DMS153 (cell line): ENCODE measurements at places on chromosomes 3 and 15.

- DNase-seq: no peak
These were observed 77.0 kb upstream of the RBMS3 start for GRCh38 chr3:29203851-29204250.

GRCh38 chr3:133833267-133833666 lies 27.7 kb downstream of the SRPRB start:
- no peak for DNase-seq

DNA sequence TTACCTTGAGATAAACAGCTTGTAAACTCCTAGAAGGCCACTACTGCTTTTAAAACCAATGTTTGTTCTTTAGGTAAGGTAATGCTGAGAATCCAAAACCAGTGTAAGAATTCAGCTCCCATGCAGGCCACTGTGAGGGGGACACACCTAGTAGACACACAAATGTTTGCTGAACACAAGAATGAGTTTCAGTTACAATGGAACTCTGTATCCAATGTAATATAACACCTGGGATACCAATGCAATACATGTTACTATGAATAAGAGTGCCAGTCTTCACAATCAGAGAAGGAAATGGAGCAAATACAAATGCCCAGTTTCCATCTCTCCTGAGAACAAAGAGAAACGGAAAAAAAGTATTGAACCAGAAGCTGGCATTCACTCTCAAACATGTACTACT lies 65.9 kb downstream of the IGF2BP2 start:
- DNase-seq: peak; percentile 80

DNA sequence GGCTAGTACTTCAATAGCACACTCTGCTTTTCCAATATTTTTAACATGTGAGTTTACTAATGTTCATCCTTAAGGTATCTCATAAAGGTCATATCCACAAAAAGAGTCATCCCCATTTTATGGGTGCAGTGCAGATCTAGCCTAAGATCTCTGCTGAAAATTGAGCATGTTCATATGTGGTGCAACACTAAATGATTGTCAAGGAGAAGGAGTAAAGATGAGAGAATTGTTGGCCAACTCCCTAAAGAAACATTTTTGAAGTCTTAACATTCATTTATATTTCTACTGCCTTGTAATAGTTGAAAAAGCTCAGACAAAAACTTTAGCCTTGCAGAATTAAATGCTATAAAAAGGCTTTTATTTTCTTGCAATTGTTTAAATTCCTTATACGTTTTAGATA lies 1159.6 kb downstream of the TBL1XR1 start:
- no peak for DNase-seq

DNA sequence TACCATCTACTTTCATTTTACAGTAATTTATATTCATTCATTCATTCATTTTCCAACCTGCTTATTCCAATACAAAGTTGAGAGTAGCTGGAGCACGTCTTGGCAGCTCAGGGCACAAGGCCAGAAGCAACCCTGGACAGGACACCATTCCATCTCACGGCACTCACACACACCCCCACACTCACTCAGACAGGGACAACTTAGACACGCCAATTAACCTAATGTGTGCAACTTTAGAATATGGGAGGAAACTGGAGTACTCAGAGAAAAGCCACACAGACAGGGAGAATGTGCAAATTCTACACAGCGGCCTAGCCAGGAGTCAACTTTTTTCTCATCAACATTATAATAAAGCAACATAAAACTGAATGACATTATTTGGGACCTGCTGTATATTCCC lies 46.7 kb downstream of the IGF2BP2 start:
- no peak for DNase-seq

DNA sequence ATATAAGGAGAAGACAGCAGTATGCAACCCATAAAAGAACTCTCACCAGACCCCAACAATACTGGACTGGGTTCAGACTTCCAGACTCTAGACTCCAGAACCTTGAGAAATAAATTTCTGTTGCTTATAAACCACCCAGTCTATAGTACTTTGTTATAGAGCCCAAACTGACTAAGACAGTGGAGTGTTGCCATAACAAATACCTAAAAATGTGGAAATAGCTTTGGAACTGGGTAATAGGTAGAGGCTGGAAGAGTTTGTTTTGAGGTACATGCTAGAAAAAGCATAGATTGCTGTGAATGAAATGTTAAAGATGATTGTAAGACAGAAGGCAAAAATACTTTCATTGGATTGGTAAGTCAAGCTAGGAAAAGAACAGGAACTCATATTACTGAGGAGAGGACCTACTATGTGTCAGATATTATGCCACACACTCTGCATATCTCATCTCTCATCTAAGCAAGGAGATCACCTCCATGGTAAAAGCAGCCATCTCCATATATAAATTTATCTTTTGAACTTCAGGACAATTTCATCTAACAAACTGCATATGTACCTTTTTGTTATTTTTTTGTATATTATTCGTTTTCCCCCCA lies 67.4 kb upstream of the FNDC3B start:
- DNase-seq: no peak

GRCh38 chr3:119156868-119157267 lies 10.9 kb downstream of the TEX55 start:
- no peak for DNase-seq

- no peak for DNase-seq
These were observed 112.9 kb downstream of the ISL2 start for GRCh38 chr15:76449455-76449854.

DNA sequence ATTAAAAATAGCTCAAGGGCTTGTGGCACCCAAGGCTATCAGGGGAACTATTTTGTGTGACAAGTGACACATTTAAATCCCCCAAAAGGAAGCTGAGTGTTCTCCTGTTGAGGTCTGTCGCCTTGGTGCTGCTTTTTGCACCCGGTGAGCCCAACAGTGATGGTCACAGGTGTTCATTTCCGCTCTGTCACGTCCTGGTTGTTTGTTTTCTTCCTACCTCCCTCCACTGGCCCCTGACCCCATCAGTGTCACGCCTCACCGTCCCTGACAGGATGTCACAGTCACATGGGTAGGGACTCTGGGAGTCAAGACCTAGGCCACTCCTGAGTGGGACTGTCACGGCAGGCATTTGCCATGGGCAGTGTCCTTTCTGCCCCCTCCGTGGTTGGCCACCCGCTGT lies 11.2 kb downstream of the SLCO3A1 start:
- DNase-seq: no peak

GRCh38 chr15:57597431-57597830 lies 5.7 kb downstream of the MYZAP start:
- DNase-seq: no peak

- DNase-seq: no peak
These were observed 1.9 kb downstream of the AQP9 start for GRCh38 chr15:58139989-58140522.

DNA sequence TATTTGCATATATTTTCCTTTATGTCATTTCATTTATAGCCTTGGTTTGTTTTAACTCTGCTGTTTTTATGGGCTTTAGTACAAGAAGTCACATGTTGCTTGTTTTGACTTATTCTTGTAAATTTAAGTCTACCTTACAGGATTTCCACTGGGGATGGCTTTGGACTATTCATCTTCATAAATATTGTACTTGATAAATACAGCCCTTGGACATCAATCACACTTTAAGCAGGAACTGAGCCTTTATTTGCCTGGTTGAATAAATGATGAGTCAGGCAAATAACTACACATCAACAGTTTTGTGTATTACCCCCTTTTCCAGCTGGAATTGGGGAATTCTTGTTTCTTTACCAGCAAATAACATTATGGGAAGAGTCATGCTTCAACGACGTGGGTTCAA lies 286.0 kb downstream of the CNTN3 start:
- DNase-seq: no peak

DNA sequence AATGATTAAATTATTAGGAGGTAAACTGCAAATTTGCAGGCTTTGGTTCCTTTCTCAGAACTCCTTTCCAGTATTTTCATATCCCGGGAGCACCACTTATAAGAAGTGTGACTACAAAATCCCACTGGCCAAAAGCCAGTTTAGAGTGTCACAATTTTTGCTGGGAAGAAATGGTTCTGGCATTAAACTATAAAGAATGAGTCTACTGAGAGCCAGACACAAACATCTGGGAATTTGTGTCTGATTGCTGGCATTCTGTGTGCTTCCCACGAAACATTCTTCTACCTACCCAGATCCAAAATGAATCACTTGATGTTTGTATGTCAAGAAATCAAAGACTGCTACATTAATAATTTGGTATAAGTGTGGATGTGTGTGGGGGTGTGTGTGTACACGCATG lies 82.8 kb downstream of the DUT start:
- no peak for DNase-seq

GRCh38 chr15:64112073-64112772 lies 16.4 kb downstream of the SNX1 start:
- no peak for DNase-seq

GRCh38 chr3:152301745-152302181 lies 33.0 kb downstream of the MBNL1 start:
- DNase-seq: no peak

DNA sequence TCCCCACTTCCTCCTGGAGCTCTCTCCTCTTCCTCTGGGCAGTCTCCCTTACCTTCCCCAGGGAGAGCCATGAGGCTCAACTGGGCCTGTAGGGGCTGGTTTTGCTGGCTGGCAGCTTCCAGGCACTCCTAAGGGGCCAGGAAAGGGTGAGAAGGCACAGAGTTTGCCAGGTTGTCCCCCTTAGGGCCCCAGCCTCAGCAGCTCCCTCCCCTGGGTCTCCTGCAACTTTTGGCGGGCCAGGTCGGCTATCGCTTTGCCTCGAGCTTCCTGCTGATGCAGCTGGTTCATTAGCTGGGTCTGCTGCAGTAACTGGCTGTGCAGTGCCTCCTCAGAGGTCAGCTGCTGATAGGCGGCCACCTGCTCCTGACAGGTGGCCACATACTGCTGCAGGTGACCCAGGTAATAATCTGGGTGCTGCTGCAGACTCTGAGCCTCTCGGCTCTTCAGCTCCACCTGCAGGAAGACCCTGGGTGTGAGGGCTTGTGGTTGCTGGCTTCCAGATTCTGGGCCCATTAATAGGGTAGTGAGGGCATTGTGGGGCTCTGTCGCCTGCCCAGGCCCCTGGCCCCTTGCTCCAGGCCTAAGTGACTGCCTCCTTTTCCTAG lies 29.7 kb upstream of the OR4F6 start:
- no peak for DNase-seq

DNA sequence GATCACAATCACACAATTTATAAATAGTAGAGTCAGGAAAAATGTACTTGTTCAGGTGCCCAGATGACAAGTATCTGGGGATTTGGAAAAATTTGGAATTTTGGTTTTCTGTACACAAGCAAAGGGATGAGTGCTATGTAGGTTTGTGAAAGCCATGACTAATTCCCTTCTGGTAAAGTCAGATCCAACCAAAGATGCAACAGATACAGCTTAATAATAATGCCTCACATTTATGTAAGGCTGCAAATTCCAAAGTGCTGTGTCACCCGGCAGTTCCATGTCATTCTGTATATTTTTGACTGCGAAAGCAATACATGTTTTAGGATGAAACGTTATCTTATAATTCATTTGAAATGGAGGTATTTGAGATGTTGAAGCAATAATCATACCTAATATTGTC lies 102.7 kb upstream of the AGBL1 start:
- DNase-seq: no peak

DNA sequence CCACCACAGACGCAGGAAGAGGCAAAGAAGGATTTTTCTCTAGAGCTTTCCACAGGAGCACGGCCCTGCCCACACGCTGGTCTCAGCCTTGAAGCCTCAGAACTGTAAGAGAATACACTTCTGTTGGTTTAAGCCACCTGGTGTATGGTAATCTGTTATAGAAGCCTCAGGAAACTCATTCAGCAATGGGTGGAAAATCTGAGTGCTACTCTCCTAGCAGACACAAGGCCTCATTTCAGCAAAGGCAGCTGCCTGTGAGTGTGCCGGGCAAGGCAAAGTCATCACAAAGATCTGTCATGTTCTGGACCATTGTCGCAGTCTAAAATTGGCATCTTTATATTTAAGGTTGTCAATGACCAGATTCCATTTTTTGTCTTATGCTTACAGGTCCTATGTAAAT lies 31.0 kb downstream of the ATP10A start:
- DNase-seq: no peak

DNA sequence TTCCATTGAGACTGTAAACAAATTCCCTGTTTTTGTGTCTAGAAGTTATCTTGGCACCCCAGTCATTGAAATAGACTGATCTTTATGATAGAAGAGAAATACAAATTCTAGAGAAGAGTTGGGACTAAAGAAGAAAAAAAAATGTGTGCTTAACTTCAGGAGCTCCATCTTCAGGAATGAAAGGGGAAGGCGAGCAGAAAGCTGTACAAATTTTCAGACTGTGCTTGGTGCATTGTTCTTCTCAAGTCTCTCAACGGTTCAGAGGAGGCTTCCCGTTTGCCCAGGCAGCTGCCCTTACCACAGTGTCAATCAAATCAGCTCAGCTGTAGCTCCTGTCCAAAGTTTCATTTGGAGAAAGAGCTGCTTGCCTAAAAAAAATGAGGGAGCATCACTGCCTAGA lies 41.7 kb downstream of the OXSM start:
- DNase-seq: no peak
